Memory B cell (primary cell): ENCODE measurements at places on chromosomes 11 and 22.

DNA sequence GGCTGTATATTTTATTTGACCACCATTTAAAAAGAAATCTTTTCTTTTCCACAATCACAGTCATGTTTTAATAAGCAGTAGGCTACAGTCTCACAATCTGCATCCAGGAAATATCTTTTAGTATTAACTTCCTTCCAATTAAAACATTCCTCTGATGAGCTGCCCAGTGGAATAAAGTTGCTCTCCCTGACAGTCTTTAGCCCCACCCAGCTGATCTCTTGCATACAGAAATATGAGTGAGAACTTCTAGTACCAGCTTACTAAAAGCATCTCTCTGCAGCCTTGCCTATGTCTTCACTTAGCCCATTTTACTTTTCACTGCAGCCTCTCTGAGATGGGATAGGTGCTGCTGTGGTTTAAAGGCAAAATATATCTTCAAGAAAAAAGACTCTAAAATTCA is 143.4 kb upstream of the ANO3 start:
- DNase-seq: no peak

DNA sequence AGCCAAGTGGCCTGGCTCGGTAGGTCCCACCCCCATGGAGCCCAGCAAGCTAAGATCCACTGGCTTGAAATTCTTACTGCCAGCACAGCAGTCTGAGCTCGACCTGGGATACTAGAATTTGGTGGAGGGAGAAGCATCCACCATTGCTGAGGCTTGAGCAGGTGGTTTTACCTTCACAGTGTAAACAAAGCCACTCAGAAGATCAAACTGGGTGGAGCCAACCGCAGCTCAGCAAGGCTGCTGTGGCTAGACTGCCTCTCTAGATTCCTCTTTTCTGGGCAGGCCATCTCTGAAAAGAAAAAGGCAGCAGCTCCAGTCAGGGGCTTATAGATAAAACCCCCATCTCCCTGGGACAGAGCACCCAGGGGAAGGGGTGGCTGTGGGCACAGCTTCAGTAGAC is 22.3 kb upstream of the OR5B21 start:
- DNase-seq: peak; percentile 12

DNA sequence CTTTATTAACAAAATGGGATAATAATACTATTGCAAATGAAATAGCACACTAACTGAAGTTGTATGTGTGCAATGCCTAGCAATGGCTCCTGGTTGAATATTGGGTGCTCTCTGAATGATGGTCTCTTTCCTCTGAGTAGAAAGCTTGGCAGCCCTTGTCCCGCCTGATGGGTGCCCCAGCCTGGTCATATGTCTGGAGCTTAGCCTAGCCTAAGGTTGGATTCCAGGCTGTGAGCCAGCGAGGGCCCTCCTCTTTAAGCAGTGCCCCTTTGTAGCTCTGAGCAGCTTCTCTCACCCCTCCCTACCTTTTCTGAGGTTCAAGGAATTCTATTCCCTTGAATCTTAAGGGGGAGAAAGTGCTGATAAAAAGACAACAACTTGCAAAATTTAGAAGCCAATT is 499.9 kb downstream of the NTM start:
- no peak for DNase-seq

- no peak for DNase-seq
These were observed 18.0 kb downstream of the ST13 start for GRCh38 chr22:40838486-40838885.

- DNase-seq: no peak
These were observed 261.0 kb downstream of the BRD1 start for GRCh38 chr22:49566693-49567092.

- DNase-seq: peak; percentile 53
These were observed 13.9 kb downstream of the KCNE3 start for GRCh38 chr11:74453373-74453975.

DNA sequence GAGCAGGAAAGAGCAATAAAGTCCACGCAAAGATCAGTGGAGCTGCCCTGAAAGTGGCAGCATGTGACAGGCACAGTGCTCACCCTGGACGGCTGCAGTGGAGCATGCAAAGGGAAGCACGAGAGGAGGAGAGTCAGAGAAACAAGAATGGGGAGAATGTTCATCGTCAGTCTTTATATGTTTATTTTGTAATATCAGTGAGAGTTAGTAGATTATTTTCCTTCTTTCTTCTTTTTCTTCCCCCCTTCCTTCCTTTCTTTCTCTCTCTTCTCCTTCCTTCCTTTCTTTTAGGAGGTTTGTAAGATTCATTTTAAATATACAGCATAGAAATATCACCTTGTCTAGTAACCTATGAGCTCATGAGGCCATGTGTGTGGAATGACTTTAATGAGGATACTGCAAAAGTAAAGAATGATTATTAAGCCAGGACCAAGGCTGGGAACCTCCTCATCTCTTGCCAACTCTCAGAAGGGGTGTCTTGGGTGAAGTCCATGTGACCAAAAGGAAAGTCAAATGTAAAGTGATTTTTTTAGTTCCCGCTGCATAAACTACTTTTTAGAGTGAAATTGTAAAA is 321.1 kb downstream of the AASDHPPT start:
- DNase-seq: no peak

DNA sequence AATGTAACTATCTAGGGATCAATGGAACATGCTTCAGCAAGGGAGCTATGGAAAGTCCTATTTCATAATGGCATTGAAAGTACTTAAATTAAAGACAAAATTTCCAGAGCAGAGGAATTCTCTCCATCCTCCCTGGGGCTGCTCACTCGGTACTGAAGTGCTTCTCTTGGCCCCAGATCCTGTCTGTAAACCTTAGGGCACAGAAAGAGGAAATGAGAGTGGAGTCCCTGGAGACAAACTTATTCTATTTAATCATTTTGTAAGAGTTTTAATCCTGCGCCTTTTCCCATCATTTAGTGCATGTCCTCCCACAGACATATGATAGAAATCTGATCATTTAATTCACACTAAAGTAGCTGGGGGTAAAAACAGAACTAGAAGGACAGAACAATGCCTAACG is 20.9 kb upstream of the PAMR1 start:
- DNase-seq: no peak

GRCh38 chr11:111939836-111940604 is 2.9 kb downstream of the DIXDC1 start:
- DNase-seq: no peak

GRCh38 chr22:49322861-49323622 is 504.6 kb downstream of the BRD1 start:
- no peak for DNase-seq

DNA sequence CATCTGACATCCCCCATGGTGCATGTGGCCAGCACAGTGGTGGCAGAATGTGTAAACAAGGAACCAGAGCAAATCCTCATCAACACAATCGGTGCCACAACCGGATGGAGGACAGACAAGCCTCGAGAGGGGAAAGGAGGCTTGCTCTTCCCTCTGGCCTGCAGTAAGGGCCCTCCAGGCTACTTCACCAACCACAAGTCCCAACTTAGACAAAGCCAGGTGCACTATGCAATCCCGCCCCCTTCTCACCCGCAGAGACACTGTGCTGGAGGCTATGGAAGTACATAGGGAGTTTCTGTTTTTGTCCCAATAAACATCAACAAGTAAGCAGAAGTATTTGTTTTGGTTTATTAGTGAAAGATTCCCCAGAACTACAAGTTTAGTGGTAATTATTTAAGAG is 54.3 kb downstream of the SPATA19 start:
- DNase-seq: no peak

DNA sequence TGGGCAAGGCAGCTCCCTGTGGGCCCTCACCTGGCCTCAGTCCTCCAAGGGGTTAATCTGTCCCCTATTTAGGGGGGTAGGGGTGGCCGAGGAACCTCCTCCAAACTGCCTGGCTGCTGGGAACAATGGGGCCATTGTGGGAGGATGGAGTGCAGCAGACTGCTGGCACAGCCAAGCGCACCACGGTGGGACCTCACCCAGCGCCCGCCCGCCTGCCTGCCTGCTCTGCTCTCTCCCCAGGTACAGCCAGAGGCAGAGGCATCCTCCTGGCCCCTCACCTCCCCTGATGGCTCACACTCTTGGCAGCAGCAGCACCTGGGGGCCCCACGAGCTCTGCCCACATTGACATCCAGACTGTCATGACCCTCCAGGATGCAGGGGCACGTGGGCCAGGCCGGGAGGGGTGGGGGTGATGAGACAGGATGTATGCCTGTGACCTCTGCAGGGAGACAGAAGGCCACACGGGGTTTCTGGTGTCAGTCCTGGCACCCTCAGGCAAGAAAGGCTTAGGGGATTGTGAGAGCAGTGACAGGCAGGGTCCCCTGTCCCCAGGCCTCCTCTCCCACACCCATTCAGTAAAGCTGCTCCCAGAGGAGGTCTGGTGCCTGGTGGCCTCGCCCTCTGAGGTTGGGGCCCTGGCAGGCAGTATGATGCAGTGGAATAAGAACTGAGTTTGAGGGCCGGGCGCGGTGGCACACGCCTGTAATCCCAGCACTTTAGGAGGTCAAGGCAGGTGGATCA is 11.4 kb downstream of the BCL9L start:
- no peak for DNase-seq

- DNase-seq: no peak
These were observed 18.1 kb downstream of the P2RX3 start for GRCh38 chr11:57356268-57356667.

DNA sequence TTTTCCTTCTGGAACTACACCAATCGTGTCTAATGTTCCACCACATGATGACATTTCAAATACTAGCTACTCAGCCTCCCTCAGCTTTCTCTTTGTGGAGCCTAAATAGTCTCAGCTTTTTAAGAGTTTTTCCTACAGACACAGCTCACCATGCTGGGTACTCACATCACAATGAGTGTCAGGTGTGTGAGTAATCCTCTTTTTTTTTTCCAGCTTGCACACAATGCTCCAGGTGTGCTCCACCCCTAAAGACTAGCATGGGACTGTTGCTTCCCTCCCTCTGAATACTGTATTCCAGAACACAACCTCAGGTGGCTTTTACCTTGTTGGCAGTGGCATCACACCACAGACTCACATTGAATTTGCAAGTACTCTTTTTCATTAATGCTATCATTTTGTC is 11.7 kb downstream of the BTG4 start:
- no peak for DNase-seq

DNA sequence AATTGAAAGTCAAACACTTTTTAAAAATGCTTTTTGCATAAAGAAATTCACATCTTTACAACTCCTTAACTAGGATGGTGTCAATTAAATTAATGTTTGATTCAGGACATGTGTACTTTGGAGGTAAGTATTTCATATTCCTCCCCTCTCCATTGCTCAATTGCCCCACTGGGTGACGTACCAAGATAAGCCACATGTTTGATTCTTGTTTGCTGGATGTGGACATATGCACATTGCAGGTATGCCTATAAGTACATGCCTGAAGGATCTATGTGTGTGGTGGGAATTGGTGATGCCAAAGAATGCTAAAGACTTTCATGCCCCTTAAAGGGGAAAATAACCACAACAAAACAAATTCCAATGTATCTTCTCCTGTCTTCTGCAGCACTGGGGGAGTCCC is 5.8 kb downstream of the CD44 start:
- no peak for DNase-seq

- DNase-seq: no peak
These were observed 7.1 kb upstream of the TMA7B start for GRCh38 chr22:39953101-39953500.

GRCh38 chr11:50298182-50298988 is 265.7 kb downstream of the OR4C45 start:
- DNase-seq: no peak

GRCh38 chr22:39703091-39703490 is 132.5 kb downstream of the CACNA1I start:
- no peak for DNase-seq

GRCh38 chr11:75797792-75798191 is 17.2 kb upstream of the UVRAG start:
- no peak for DNase-seq

- DNase-seq: no peak
These were observed 4.7 kb downstream of the GUCD1 start for GRCh38 chr22:24550028-24550901.
